EH (cell line): ENCODE measurements at places on chromosomes 11 and 22.
A peak's percentile ranks its signal among the peaks of the same experiment; 100 is the strongest.

DNA sequence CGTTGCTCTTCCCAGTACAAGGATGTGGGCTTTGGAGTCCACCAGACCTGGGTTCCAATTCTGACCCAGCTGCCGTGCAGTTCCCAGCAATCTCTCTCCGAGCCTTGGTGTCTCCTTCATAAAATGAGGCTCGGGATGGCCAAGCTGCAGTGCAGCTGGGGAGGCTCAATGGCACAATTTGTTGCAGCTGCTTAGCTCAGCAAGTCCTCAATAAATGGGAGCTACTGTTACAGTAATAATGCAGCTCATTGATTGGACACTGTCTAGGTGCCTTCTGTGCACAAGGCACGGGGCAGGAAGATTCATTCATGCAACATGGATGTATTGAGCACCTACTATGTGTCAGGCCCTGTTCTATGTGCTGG, 37.1 kb downstream of the SHISAL1 start:
- no peak for DNase-seq

GRCh38 chr11:5605849-5606248, 9.4 kb downstream of the TRIM6 start:
- DNase-seq, result peak; percentile 93

- no peak for DNase-seq
These were observed 92.9 kb downstream of the DHCR7 start for GRCh38 chr11:71355281-71355680.

GRCh38 chr11:60870733-60871377, 3.5 kb downstream of the ZP1 start:
- DNase-seq, result no peak

GRCh38 chr11:85806876-85807275, 4.1 kb downstream of the SYTL2 start:
- no peak for DNase-seq

- no peak for DNase-seq
These were observed 85.9 kb downstream of the TIMP3 start for GRCh38 chr22:32887324-32887980.

GRCh38 chr11:57055744-57056143, 67.0 kb downstream of the OR5AK2 start:
- DNase-seq, result peak; percentile 11

DNA sequence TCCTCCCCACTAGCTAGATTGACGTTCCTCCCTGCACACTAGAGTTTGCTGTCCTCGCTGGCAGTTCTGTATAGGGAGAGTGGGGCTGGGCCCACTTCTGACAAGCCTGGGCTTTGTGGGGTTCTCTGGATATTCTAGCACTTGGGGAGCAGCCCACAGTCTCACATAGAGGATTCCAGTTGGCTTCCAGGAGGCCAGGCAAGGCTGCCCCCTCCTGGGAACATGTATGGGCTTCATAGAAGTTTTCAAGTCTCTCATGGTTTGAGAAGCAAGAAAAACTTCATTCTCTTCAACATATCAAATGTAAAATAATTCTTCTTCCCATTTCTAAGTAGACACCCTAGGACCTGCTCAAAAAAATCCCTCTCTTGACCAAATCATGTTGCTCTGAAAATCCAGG, 87.5 kb downstream of the NAV2 start:
- DNase-seq, result peak; percentile 39

DNA sequence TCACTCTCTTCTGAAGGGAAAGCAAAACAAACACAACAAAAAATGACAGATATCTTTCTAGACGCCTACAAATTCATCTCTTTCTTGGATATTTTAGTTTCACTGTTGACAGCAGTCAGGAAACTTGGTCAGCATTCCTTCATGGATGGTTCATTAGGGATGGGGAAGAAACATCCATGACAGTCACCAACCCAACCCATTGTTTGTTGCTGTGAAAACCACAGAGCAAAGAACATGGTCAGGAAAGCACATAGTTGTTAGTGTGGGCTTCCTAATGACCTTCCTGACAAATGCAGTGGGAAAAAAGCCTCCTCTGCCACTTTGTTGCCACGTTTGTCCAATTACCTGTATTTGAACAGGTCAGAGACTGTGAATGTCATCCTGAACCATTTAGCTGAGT, 139.8 kb upstream of the SNX19 start:
- peak; percentile 27 for DNase-seq

GRCh38 chr11:35089666-35090065, 49.3 kb upstream of the CD44 start:
- no peak for DNase-seq

GRCh38 chr22:45855961-45856360, 121.0 kb downstream of the WNT7B start:
- DNase-seq, result no peak

DNA sequence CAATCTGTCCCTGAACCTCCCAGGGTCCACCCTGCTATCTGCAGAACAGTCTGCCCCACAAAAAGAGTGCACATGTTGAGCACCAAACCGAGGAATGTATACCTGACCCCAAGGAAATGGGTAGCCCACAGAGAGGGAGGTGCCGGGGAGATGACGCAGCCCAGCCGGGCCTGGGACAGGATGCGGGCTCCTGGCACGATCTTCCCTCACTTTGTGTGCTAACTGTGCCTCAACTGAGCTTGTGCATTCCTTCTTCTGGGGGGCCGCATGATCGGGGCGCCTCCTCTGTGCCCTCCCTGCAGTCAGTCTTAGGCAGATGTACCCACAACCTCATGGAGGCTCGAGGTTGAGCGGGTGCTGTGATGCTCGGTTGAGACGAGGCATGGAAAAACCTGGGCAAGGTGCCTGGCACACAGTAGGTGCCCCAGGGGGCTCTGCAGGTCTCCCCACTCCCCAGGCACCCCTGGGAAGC, 2.4 kb downstream of the GAS2L1 start:
- DNase-seq, result peak; percentile 84

DNA sequence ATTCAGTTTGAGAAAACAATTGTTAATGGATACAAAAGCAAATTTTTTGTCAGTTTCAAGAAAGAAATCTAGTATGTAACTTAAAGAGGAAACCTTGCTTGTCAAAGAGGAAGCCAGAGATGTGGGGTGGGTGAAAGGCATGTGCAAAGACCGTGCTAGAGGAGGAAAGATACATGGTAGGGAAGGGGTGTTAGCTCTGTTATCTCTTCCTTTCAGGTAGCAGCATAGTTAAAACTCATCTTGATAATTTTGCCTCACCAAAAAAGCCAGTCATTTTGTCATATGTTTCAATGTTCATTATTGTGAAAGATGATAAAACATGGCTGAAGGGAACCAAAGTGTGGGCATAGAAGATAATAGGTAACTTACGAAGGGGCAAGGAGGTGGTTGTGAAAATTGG, 2.6 kb upstream of the MS4A2 start:
- DNase-seq, result no peak

GRCh38 chr11:66467756-66468155, 1.1 kb downstream of the PELI3 start:
- DNase-seq, result peak; percentile 29

DNA sequence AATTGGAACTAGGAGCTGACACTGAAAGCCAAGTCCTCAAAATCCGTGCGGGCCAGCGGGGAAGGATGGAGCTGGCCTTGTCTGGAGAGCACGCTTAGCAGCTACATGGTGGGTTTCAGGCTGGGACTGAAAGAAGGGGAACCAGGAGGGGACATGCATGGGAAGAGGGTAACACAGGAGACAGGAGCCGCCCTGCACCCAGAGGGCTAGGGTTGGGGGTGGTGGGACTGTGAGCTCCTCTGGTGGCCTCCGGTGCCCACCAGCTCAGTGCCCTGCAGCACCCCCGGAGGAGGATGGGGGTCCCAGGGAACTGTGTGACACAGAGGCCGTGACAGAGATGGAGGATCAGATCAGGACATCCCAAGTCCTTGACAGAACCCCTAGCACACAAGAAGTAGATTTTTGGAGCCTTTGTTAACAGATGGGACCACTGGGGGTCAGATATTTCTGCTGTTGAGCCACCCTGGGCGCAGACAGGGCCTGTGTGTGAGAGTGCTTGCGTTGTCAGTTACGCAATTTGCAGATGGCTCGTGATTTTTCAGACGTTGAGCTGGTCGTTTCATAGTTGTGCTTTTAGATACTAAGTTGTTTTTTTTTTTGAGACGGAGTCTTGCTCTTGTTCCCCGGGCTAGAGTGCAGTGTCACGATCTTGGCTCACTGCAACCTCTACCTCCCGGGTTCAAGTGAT, 21.3 kb upstream of the GRAMD4 start:
- DNase-seq, result no peak

- no peak for DNase-seq
These were observed 85.3 kb downstream of the GAB4 start for GRCh38 chr22:16922706-16923105.

GRCh38 chr11:824292-824880, 3.3 kb upstream of the CRACR2B start:
- no peak for DNase-seq

- DNase-seq, result no peak
These were observed 13.3 kb downstream of the TMEM258 start for GRCh38 chr11:61778920-61779650.

DNA sequence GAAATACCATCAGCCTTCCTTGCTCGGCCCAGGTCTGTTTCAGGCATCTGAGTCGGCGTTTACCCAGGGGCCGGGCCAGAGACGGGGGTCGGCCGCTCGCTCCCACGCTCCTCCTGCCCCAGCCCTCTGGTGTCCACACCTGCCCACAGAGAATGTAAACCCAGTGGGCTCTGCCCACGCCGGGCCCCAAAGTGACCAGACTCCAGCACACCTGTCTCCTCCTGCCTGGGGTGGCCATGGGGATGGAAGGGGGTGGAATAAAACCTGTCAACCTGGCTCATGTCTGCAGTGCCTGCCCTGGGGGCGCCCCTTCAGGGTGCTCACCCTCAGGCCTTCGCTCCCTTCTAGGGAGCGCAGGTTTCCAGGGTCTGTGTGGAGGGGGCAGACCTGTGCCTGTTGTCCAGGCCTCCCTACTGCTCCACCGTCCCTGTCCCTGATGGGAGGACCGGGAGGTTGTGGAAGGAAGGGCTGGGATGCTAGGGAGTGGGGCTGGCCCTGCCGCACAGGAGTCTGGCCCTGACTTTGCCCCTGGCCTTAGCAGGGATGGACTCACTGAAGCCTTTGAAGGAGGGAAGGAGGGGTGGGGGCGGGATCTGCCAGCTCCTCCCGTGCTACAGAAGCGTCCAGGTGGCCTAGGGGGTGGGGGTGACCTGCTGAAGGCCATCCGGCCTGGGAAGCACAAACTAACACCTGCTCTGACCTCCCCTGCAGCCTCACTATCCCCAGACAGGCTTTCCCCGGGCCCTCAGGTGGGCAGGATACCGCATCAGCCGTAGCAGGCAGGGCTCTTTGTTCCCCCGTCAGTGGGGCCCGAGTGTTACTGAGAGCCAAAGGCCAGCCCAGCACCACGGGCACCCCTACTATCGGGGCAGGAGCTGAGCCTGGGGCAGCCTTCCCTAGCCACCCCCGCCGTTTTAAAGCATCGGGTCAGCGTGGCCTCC, 14.7 kb upstream of the ARHGAP8 start:
- no peak for DNase-seq

GRCh38 chr22:42630901-42631602, 9.3 kb downstream of the ATP5MGL start:
- peak; percentile 28 for DNase-seq

GRCh38 chr11:46277622-46278386, at the start of gene CREB3L1:
TSS of gene CREB3L1 (plus strand) at chr11:46277662. CDS start at chr11:46278112, 450 bp downstream.
- peak; percentile 33 for DNase-seq

DNA sequence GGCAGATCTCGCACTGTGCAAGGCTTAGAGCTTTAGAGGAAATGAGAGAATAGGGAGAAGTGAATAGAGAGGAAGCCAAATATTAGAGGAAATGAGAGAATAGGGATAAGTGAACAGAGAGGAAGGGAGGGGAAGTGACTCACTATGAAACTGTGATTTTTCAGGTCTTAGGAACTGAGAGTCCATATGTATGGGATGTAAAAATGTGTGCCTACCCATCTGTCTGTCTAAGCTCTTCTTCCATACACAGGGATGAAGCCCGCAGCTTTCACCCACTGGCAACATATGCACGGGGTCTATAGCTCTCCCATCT, 6.4 kb upstream of the CCDC86 start:
- peak; percentile 8 for DNase-seq

GRCh38 chr11:554428-555226, 5.9 kb downstream of the LMNTD2 start:
- DNase-seq, result peak; percentile 51

GRCh38 chr22:24424001-24424900, 3.1 kb upstream of the ADORA2A start:
- DNase-seq, result no peak

DNA sequence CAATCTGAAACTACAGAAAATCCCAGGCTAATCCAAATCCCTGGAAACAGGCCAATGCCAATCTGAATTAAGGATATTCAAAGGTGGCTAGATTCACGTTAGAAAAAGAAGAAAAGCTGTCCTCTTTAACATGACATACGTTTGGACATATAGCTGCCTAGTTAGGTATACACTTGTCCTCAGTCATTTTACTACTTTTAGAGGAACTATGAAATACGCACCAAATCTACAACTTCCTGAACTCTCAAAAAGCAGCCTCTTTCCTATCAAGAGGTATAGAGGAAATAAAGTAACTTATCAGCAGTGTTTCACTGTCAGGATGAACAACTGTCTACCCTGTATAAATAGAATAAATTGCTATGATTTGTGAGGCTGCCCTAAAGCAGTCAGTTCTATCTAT, 24.0 kb downstream of the KMT5B start:
- DNase-seq, result no peak

DNA sequence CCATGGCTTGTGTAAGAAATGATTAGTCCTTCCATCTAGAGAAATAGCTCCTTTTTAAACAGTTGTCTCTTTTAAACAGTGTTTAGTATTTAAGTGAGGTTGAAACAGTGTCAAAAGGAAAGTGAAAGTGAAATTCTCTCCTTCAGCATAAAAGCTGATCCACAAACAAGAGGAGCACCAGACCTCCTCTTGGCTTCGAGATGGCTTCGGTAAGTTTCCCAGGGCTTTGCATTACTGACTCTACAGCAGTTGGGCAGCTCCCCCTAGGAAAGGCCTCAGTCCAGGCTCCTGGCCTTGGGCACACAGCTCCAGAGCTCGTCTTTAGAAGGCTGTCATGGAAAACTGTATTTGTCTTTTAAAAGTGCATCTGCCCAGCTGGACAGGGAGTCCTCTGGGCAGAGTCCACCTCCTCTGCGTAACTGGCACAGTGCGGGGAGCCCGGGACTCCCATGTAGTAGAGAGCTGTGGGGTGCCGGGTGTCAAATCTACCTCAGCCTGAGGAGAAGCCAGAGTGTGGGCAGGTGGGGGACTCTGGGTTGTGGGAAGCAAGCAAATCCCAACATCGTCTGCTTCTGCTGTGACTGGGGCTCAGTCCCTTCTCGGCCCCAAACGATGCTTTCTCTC, at the start of gene PLAAT4:
Gene PLAAT4, plus strand, starts transcription at position 140 of the 624 bp plus-strand sequence. Its CDS starts 61 bp downstream, at position 201.
- peak; percentile 63 for DNase-seq

GRCh38 chr11:15493066-15493465, 378.3 kb downstream of the INSC start:
- peak; percentile 3 for DNase-seq

GRCh38 chr11:122804161-122804560, 34.1 kb upstream of the CRTAM start:
- peak; percentile 66 for DNase-seq

- no peak for DNase-seq
These were observed 141.3 kb downstream of the NAV2 start for GRCh38 chr11:19853920-19854319.

DNA sequence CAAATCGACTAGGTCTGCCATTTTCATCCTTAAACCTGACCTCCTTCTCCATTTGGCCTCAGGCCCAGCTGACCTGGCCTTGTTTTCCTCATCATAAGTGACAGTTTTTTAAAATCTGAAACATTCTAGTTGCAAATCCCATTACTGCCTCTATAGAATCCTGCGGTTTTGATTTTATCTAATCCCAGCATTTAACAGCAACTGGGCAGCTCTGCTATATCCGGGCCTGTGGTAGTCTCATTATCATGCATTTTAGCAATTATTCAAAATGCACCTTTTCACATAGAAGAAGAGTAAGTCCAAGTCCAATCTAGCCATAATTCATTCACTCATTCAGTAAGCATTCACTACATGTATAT, 28.6 kb upstream of the BIRC3 start:
- DNase-seq, result no peak
